ENCODE measurements at places on chromosomes 13 and 19.

- DNase-seq = no peak
Observed at GRCh38 chr13:77351315-77351714, 24.4 kb upstream of the MYCBP2 start.

DNA sequence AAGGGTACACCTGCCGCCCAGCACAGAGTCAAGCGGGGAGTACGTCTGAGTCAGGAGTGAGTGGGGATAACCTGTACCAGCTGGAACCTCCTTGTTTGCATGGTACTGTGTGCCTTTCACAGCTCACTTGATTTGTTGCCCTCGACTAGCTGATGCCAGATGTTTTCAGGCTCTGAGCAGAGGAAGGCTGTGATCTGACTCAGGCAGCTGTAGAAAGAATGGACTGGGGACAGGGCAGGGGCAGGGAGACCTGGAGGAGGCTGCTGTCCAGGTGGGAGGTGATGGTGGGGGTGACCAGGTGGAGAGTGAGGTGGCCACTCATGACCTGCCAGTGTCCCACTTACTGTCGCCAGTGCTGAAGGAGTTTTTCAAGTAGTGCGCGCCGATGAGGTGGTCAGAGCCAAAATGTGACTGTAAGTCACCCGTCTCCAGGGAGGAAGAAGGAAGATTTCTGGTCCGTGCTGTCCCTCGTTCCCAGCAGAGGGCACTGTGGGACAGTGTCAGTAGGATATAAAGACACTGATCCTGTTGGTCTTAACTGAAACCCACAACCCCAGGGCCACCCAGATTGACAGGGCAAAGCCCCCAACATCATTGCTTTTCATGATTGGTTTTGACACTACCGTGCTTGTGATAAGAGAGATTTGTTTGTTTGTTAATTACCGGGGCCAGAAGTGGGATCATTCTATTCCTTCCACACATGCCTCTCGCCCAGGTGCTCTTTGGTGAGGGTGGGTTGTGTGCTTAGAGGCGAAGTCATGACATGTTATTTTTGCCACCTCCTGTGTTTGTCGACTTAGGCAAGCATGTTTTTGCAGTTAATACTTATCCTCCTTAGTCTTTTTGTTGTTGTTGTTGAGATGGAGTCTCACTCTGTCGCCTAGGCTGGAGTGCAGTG is 128.4 kb downstream of the DPF1 start:
- DNase-seq = peak; percentile 19

GRCh38 chr19:18593367-18594095 is 4.9 kb downstream of the REX1BD start:
- no peak for DNase-seq

DNA sequence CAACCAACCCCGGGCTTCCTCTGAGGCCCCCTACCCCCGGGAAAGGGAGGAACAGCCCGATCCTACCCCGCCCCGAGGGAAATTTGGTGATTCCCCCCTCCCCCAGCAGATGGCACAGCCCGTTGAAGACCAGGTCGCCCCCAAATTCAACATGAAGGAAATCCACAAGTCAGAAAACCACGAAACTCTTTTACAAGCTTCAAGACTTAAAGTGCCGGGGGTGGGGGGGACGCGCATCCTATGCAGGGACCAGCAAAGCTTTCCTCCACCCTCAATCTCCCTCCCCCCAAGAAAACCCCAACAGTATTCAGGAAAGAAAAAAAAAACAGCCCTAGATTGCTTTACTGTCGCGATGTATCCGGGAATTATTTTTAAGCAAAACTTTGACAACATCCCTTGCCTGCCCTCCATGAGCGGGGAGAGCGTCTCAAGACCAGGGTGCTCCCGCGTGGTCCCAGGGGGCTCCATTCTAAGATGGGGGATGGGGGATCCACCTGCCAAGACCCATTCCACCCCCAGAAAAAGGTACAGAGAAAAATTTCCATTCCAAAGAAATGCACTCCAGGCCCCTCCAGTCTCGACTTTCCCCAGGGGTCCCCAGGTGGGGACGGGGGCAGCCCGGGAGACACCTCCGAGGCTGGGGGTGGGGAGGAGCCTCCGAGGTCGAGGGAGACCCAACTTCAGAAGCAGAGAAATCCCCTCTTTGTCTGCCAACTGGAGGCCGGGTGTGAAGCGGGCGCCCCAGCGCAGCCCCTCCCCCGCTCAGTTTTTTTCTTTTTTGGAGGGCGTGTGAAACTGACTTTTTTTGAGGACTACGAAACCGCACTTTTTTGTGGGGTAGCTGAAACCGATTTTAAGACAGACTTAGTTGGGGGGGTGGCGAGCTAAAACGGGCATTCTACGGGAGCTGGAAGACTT is 1.5 kb downstream of the TCF3 start:
- DNase-seq = no peak

DNA sequence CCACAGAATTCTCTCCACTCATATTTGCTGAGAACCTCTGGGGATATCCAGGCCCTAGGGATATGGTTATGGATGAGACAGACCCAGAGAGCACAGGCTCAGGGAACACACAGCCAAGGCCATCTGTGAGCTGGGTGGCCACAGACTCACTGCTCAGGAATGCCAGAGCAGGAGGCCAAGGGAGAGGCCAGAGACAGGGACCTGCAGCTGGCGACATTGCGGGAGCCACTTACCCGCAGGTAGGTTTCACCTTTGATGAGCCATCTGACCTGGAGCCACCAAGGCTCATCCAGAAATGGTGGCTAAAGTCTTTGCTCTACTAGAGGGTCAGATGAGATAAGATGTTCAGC is 29.4 kb downstream of the CCNE1 start:
- no peak for DNase-seq

GRCh38 chr13:107518780-107519179 is 696.6 kb downstream of the LIG4 start:
- no peak for DNase-seq

Data from RCC 7860 (cell line).